ENCODE measurements at places on chromosomes 4 and X.

DNA sequence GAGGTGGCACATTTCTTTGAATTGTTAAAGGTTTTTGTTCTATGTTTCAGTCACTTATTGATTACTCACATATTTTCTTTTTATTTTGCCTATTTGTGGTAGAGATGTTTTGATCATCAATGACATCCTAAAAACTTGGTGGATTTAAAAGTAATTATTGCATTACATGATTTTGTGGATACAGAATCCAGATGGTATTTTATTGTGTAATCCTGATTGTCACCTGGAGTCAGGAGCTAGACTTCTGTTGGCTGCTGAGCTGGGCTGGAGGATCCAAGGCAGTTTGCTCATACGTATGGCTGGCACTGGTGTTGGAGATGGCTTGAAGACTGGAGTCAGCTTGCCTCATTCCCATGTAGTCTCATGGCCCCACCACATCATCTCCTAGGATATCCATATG is 1009.6 kb upstream of the PCDH7 start:
- no peak for DNase-seq

DNA sequence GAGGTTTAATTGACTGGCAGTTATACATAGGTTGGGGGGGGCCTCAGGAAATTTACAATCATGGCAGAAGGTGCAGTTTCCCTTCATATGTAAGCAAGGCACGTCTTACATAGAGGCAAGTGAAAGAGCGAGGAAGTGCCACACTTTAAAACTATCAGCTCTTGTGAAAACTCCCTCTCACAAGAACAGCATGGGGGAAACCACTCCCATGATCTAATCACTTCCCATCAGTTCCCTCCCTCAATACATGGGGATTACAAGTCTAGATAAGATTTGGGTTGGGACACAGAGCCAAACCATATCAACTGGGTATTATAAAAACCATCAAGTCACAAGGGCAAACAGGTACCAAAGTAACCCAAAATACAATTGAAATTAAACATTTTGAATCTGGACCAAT is 182.0 kb upstream of the FAT4 start:
- no peak for DNase-seq

DNA sequence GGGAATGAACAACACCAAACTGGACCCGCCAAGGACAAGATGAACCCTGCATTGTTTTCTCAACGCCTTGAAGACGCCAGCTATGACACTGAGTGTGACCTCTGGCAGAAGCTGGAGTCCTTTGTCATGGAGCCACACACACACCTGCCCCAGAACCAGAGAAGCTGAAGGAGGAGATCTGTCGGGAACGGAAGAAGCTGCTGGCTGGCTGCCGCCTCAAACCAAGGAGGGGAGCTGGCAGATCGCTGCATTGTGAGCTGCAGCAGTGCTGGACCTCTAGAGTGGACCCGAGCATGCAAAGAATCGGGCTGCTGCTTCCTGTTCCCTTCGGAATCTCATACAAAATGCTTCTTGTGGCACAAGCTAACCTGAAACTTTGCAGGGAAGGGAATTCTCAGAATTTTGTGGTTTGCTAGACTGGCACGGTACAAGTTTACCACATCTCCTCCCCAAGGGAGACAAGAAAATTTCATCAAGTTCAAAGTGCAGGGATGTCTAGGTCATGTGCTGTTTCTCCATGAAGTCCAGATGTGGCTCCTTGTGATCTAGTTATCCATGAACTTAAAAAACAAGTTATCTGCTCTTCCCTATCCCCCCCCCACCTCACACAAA is 23.4 kb upstream of the GLRB start:
- no peak for DNase-seq

- no peak for DNase-seq
These were observed 344.9 kb downstream of the PACRGL start for GRCh38 chr4:21045119-21045518.

GRCh38 chr4:23855912-23856605 is 33.8 kb downstream of the PPARGC1A start:
- DNase-seq: no peak

- DNase-seq: no peak
These were observed 61.4 kb downstream of the BEX1 start for GRCh38 chrX:103002576-103002975.

- DNase-seq: no peak
These were observed 730.8 kb upstream of the NDST4 start for GRCh38 chr4:115844180-115844579.

DNA sequence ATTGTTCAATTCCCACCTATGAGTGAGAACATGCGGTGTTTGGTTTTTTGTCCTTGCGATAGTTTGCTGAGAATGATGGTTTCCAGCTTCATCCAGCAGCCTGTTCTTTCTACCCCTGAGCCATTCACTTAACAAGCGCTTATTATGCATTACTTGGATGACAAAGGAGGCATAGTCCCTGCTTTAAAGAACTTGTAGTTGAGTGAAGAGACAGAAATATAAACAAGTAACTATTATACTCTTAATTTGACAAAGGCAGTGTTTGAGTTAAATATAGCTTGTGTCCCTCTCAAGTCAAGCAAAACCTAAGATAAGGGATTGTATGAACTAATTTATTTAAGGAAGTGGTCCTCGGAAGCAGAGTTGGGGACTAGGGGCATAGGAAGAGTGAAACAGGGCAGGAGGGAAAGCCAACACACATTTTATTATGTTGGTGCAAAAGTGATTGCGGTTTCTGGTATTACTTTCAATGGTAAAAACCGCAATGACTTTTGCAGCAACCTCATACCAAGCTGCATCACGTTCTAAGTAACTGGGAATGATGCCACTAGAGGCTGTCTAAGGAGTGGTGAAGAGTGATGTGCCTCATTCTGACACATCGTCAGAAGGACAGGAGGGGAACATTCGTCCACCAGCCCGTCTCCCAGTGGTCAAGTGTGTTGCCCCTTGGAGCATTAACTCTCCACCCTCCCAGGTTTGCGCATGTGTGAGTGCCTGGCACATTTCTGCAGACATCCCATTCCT is 41.8 kb downstream of the QDPR start:
- DNase-seq: no peak

- DNase-seq: no peak
These were observed 60.7 kb downstream of the PPP3CA start for GRCh38 chr4:101286663-101287062.

DNA sequence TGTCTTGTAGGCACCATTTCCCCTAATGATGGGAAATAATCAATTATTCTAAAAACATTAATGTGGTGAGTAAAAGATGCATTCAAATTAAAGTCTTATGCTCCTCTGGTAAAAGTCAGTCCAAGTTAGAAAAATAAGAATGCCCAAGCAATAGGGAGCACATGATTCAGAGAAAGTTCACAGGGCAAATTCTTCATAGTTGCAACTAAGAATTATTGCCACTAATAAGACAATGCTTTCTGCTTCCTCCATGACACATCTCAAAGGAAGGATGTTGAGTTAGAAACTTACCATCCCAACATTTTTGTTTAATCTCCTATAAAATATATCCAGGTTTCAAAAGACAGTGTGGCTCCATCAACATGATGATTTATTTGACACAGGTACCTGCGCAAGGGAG is 26.3 kb downstream of the PHOX2B start:
- DNase-seq: no peak

- DNase-seq: no peak
These were observed 117.0 kb downstream of the CHRDL1 start for GRCh38 chrX:110678591-110678990.

- DNase-seq: no peak
These were observed 99.1 kb downstream of the PJA1 start for GRCh38 chrX:69066021-69066757.

- no peak for DNase-seq
These were observed 4.7 kb downstream of the SLIT2 start for GRCh38 chr4:20256381-20256881.

DNA sequence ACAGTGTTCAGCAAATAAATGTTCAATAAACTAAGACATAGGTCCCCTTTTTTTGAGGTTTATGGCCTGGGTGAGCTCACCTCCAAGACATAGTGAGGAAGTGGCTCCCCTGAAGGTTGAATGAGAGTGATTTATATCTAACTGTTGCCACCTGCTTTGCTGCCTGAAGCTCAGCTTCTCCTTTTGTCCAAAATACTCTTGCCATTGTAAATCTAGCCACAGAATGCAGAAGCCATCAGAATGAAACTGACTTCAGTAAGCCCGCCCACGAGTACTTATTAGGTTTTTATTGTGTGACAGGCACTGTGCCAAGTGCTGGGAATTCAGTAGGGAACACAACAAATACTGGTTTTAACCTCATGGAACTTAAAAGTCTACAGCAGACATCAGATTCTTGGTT is 18.0 kb downstream of the SPINK2 start:
- DNase-seq: no peak

DNA sequence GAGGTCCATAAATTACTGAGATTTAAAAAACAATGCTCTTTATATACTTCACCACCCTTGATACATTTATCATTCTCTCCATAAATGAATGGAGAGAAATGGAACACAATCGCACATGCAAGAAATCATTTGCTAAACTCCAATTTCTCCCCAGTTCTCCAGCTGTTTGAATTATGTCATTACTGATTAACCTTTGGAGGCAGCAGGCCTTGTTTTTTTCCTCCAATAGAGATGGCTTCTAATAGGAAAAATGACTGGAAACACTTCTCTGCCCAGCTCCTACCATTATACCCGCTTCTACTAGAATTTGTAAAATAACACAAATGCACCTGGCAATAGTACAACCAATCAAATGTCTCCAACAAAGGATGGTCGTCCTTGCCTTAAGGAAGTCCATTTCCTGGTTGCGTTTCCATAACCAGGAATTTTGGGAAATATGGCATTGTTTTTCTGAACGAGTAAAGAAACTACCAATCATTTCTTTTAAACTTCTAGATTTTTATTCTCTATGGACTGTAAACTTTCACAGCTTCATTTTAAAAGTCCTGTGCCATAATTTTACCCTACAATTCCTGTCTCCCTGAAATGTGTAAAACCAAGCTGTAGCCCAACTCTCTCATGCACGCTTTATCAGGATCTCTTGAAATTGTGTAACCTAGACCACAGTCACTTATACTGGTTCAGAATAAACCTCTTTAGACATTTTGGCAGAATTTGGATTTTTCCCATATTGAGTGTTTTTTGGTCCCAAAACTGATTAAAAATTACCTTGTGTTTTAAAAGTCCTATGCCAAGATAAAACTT is 60.1 kb downstream of the APBB2 start:
- no peak for DNase-seq

DNA sequence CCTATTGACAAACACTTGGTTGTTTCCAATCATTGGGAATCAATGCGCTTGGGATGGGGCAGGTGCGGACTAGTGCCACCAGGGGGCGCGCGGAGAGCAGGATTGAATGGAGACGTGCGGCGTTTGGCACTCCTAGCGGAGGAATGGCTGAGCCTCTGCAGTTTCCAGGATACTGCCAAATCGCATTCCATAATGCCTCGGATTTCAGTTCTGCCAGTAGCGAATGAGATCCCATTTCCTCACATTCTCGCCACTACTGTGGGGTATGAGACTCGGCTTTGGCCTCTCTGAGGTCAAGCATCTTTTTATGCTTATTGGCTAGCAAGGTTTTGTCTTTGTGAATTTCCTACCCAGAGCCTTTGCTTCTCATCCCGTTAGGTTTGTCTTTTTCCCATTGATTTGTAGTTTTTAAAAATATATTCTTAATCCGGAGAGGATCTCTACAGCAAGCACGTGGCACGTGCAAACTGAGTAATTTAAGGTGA is 28.7 kb downstream of the CLDN34 start:
- peak; percentile 54 for DNase-seq

DNA sequence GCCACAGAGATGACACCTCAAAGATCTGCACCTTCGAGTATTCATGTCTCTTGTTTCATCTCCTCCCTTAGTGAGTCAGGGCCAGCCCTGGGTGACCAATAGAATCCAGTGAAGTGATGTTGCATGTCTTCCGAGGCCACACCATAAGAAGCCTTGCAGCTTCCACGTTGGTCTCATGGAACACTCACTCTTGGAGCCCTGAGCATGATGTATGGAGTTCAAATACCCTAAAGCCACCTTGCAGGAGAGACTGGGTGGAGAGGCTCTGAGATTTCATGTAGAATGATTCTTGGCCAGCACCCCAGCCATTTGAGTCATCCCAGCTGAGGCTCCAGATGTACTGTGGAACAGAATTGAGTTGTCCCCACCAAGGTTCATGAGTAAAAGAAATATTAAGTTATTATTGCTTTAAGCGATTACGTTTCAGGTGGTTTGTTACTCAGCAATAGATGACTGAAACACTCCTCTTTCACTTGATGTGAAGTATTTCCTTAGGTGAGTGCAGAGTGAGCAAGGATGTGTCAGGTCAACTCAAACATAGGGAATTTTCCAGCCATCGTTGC is 5.0 kb upstream of the RP2 start:
- DNase-seq: no peak

- DNase-seq: no peak
These were observed 21.2 kb downstream of the HERC3 start for GRCh38 chr4:88613417-88613875.

DNA sequence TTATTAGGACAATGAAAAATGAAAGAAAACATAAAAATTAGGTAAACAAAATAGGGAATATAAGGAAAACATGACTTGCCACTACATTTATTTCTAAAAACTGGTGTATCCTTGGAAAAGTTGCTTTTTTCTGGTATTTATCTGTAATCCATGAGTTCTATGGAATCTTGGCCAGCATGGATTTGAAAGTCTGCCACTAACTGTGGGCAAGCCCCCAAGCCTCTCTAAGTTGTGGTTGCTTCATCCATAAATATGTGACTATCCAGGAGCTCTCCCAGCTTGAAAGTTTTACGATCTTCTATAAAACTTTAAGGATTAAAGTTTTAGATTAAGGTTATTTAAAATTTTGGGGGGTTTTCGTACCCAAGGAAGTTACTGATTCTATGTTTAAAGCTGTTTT is 21.8 kb downstream of the RPS6KA3 start:
- no peak for DNase-seq

GRCh38 chrX:77668391-77669237 is 117.4 kb downstream of the ATRX start:
- DNase-seq: no peak

DNA sequence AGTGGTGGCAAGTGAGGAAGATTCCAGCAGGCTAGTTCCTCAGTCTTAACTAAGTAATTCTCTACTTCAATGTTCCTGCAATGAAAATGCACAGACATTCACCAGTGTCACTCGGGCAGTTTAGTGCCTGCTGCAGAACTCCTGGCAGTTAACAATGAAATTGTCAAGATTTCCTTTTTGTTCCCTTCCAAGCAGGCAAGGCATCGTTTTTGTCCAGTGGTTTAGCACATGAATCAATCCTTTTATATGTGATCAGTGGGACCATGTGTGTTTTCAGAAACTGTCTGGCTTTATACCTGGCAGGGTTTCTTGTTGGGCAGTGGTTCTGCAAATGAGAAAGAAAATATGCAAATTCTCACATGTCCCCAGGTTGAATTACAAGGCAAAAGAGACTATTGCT is 122.2 kb downstream of the GBA3 start:
- DNase-seq: no peak

DNA sequence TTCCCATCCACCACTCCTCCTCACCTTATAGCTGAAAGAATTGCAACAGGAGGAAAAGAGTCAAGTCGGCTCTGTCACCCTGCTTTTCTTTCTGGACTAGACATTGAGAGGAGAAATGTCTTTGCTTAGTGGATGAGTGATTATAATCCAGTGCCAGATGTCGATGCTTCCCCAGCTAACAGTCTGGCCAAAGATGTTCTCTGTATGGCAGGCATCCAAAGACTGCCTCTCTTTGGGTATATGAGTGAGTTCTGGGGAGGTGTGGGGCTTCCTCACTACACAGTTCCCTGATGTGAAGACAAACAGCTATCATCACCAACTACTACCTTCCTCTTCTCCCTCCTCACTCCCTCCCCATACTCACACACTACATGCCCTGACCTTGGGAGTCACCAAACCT is 90.9 kb downstream of the COMMD8 start:
- no peak for DNase-seq

All from LoVo (cell line).